ENCODE measurements at places on chromosomes 6 and 20. TPM values are rescaled to one million over a fixed set of nuclear protein-coding genes. Genes with fewer than 3 reads are reported as not detected.

ARMC2 gene
- total RNA-seq: 1.7 TPM

KCNS1 gene
- total RNA-seq: 0.71 TPM

HLA-DQB1 gene
- not detected for total RNA-seq

CRISP2 gene
- total RNA-seq: not detected

CDSN gene
- total RNA-seq: not detected

DEFB132 gene
- not detected for total RNA-seq

PRPH2 gene
- 2.7 TPM for total RNA-seq

SMPDL3A gene
- total RNA-seq: 7.6 TPM

GPR63 gene
- 1.2 TPM for total RNA-seq

SGK1 gene
- total RNA-seq: 67.2 TPM

CRYBG1 gene
- 16.1 TPM for total RNA-seq

KCNB1 gene
- not detected for total RNA-seq

PI16 gene
- total RNA-seq: not detected

ECT2L gene
- total RNA-seq: not detected

PPP1R3D gene
- 3.5 TPM for total RNA-seq

OR2J3 gene
- total RNA-seq: not detected

HEY2 gene
- not detected for total RNA-seq

TSBP1 gene
- not detected for total RNA-seq

LAMA5 gene
- total RNA-seq: 16.3 TPM

AVP gene
- not detected for total RNA-seq

BIRC7 gene
- total RNA-seq: not detected

MYH7B gene
- not detected for total RNA-seq

C6orf89 gene
- 47.3 TPM for total RNA-seq

FHL5 gene
- total RNA-seq: not detected

CYP39A1 gene
- 0.58 TPM for total RNA-seq

C6orf52 gene
- total RNA-seq: not detected

C4A gene
- 5.0 TPM for total RNA-seq

SLC22A16 gene
- total RNA-seq: 1.1 TPM

ILRUN gene
- total RNA-seq: 40.8 TPM

ZBTB46 gene
- total RNA-seq: 21.1 TPM

HLA-DOB gene
- 0.29 TPM for total RNA-seq

SIM1 gene
- not detected for total RNA-seq

TEAD3 gene
- 23.6 TPM for total RNA-seq

MEA1 gene
- 132 TPM for total RNA-seq

C6orf163 gene
- total RNA-seq: 0.35 TPM

DZANK1 gene
- total RNA-seq: 2.3 TPM

MPIG6B gene
- total RNA-seq: not detected

ANGPT4 gene
- total RNA-seq: not detected

RAMACL gene
- not detected for total RNA-seq

CTNNBL1 gene
- 40.1 TPM for total RNA-seq

HCRTR2 gene
- not detected for total RNA-seq

FANCE gene
- total RNA-seq: 8.9 TPM

PHACTR3 gene
- not detected for total RNA-seq

GPR6 gene
- not detected for total RNA-seq

RIPOR3 gene
- total RNA-seq: 0.35 TPM

SLC44A4 gene
- not detected for total RNA-seq

TFAP2B gene
- total RNA-seq: not detected

BMP6 gene
- 1.1 TPM for total RNA-seq

TFAP2A gene
- total RNA-seq: not detected

SAMD10 gene
- total RNA-seq: 2.1 TPM

SLCO4A1 gene
- 0.89 TPM for total RNA-seq

BPIFA2 gene
- total RNA-seq: not detected

ENPP4 gene
- not detected for total RNA-seq

GNRH2 gene
- total RNA-seq: 0.35 TPM
